ENCODE measurements at places on chromosomes 11 and 22. TPM values are rescaled to one million over a fixed set of nuclear protein-coding genes. Genes with fewer than 3 reads are reported as not detected.
A peak's percentile ranks its signal among the peaks of the same experiment; 100 is the strongest.

The KIF18A gene
- 0.50 TPM for total RNA-seq

DNA sequence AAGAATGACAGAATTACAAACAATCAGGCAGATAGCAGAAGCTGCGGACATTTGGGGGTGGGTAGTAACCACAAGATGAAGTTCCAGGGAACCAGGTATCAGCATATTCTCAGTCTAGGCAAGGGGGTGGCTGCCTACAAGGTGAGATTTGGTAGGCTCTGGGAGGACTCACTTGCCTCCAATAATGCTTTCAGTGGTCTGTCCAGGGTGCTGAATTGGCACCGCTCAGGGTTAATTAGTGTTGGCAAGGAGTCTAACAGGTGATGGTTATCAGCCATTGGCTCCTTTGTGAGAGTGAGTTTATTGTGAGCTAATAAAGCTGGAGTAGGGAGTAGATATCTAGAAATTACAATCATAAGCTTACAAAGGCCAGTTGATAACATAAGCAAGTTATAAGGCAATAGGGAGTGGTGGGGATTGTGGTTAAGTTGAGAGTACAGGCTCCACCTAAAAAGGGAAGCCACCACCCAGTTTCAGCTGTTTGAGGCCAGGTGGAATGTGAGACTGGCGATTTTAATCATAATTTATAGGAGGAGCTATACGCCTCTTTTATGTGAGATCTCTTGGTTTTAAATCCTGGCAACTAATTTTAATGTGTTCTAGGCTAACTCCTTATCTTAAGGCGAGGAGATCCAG is 320.5 kb downstream of the MIAT start:
- no peak for DNase-seq

GRCh38 chr11:71998649-71999310 is at the start of gene IL18BP:
TSS of gene IL18BP (plus strand) at chr11:71998909. CDS start at chr11:71999985, 1,076 bp downstream.
- no peak for DNase-seq

The SLC5A12 gene
- total RNA-seq, result not detected

GRCh38 chr22:49331878-49332277 is 495.8 kb downstream of the BRD1 start:
- DNase-seq, result no peak

GRCh38 chr11:109971184-109971523 is 122.0 kb upstream of the ZC3H12C start:
- DNase-seq, result no peak

DNA sequence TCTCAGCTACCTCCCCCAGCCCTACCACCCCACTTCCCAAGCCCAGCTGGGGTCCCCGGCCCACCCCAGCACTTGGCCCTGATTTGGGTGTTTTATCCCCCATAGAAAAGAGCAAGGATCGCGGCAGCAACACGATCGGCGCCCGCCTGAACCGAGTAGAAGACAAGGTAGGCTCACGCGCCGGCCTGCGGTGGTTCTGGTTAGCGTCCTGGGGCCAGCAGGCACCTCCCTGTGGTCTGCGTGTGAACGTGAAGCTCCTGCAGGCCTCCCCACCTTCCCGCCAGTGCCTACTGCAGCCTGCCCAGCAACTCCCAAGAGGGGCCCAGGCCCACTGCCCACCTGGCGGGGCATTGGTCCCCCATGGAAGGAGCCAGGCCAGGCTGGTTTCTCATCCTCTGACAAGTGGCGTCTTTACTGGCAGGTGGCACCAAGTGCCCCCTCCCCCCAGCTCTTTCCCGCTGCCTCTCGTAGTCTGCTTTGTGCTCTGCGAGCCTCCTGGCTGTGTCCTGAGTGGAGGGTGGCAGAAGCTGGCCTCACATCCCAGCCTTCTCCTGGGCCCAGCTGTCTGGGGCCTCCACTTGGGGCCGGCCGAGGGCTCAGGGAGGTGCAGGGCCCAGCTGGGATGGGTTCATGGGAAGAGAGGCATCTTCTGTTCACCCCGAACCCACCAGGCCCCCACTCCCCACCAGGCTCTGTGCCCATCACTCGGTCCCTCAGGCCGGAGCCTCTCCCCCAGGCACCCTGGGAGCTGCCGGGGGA is 78.3 kb upstream of the KCNQ1OT1 start:
- DNase-seq, result peak; percentile 50

The TCN1 gene
- total RNA-seq, result not detected

GRCh38 chr22:32509045-32509444 is 34.4 kb downstream of the FBXO7 start:
- DNase-seq, result no peak

- no peak for DNase-seq
Observed at GRCh38 chr11:96715208-96715607, 325.4 kb downstream of the JRKL start.

DNA sequence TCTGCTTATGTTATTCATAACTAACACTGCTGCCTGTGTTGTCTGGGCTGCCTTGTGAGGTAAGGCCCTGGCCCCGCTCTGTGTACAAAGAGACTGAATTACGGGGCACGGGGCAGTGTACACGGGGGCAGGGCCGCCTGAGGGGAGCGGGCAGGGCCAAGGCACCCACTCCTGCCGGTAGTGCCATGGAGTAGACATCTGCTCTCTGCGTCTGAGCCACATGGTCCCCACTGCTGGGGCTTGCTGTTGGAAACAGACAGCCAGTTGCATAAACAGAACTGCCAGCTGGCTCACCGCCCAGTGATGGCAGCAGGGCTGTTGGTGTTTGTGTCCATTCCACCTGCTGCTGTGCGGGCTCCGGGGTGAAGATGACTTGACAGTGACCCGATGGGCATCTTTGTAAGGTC is 19.8 kb downstream of the FAM118A start:
- no peak for DNase-seq

The POLA2 gene
- 10.4 TPM for total RNA-seq
